ENCODE measurements at places on chromosomes 3 and 15.
A peak's percentile ranks its signal among the peaks of the same experiment; 100 is the strongest.

GRCh38 chr15:57415602-57416001 lies 39.3 kb downstream of the CGNL1 start:
- DNase-seq, result no peak

DNA sequence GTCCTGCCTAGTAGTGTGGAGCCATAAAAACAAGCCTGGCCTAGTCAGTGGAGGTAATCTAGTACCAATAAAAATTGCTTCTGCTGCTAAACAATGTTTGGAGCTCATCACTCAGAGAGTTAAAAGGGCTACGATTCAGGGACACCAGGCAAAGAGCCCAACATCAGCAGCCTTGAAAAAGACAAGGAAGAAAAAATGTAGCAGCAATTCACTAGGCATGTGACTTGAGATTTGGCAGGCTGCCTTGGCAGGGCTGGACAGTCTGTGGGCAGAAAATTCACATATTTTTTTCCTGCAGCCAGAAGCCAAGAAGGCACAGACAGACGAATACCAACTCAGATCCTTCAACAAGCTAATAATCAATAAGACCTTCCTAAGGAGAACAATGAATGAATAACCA lies 47.2 kb downstream of the IGSF11 start:
- peak; percentile 20 for DNase-seq

DNA sequence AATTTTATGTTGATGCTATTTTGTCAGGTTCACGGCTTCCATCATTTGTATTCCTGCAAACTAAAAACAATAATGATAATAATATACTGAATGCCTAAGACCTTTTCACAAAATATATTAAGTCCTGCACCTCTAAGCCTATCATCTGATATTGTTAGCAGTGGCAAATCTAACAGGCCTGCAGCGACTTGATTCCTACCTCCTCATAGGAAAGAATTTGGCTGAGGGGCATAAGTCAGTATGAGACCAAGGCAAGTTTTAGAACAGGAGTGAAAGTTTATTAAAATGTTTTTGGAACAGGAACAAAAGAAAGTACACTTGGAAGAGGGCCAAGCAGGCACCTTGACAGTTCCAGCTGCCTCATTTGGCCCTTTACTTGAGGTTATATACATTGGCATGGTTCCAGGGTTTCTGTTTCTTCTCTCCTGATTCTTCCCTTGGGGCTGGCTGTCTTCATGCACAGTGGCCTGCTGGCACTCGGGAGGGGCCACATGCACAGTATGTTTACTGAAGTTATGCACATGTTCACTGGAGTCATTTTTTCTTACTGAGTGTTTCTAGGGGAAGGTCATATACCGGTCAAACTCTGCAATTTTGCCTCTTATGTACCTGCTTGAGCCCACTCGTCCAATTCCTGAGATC lies 418.1 kb downstream of the EPHA6 start:
- peak; percentile 87 for DNase-seq

DNA sequence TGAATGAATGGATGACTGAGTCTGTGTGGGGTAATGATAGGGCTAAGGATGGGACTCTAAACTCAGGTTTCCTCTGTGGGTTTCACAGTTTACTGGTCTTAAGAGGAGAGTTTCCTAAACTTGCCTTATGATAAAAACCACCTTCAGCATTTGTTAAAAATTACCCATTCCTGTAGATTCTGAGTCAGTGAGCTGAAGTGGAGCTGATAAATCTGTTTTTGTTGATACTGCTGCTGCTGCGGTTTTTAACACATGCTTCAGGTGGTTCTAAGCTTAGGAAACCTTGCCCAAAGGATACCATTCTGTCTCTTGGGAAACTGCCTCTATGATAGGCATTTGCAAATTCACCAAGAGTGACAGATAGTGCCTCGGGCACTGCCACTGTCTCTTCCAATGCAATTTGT lies 52.6 kb downstream of the MECOM start:
- DNase-seq, result no peak

DNA sequence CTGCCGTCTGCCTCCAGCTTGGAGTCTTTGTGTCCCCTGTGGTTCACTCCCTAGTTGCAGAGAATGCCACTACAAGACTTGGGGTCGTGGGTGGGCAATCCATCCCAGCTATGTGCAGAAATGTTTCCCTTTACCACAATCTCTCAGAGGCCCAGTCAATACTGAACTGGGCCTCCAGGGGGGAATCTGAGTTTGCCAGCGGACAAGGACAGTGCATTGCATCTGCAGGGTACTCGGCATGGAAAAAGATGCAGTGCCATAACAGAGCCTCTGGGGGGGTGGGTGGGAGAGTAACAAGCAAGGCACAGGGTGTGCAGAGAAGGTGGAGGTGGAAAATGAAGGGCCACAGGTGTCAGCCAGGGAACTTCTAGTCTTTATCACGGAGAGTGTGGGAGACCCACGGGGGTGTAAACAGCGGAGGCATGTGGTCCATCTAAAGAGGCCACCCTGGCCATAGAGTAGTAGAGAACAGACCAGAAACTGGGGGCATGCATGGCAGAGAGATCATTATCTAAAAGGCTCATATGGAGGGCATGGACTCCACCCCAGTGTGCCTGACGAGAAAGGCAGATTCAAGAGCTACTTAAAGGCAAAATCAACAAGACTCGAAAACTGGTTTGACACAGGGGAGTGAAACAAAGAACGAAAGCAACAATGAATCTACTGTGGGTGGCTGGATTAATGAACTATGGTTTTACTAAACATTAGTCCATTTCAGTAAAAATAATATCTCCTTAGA lies 182.4 kb downstream of the ANXA2 start:
- no peak for DNase-seq

DNA sequence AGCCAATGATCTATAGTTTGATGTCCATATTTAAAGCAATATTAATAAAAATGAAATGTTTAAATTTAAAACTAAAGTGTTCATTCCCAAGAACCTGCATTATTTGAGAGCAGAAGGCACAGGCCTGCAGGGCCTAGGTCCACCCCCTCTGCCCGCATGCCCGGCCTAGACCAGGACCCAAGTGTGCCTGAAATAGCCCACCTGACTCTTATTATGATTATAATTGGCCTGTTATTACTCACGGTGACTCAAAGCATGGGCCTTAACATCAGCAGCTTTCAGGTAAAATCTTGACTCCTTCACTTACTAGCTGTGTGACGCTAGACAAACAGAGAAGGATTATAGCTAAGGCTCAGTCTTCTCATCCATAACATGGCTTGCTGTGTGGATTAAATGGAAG lies 128.8 kb downstream of the PLCL2 start:
- DNase-seq, result no peak

DNA sequence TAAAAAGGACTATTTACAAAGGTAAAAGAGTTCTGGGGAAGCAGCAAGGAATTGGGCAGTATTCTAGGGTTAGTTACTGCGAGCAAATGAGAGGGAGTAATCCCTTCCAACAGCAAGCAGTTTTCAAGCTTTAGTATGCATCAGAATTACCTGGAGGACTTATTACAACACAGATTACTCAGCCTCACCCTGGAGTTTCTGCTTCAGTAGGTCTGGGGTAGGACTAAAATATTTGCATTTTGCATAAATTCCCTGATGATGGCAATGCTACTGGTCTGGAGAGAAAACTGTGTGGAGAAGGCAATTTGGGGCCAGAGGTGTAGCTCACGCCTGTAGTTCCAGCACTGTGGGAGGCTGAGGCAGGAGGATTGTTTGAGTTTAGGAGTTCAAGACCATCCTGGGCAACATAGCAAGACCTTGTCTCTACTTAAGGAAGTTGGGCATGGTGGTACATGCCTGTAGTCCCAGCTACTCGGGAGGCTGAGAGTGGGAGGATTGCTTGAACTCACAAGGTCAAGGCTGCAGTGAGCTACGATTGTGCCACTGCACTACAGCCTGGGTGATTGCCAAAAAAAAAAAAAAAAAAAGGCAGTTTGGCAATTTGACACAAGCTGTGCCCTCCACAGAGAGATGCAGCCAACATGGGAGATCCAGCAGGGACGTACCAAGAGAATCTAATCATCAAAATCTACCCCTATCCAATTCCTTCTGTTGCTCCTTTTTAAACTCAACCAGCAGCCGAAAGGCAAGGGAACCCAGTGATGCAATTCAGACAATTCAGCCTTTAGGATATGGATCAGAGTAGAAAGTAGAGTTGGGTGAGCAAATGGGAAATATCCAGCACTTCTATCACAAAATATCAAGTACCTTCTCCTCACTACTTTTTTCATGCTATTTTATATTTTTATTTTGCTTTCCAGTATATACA lies 27.1 kb upstream of the AP4E1 start:
- DNase-seq, result no peak

- no peak for DNase-seq
Observed at GRCh38 chr3:33941804-33942203, 143.4 kb downstream of the PDCD6IP start.

GRCh38 chr3:32816439-32817256 lies 1.1 kb upstream of the TRIM71 start:
- no peak for DNase-seq

DNA sequence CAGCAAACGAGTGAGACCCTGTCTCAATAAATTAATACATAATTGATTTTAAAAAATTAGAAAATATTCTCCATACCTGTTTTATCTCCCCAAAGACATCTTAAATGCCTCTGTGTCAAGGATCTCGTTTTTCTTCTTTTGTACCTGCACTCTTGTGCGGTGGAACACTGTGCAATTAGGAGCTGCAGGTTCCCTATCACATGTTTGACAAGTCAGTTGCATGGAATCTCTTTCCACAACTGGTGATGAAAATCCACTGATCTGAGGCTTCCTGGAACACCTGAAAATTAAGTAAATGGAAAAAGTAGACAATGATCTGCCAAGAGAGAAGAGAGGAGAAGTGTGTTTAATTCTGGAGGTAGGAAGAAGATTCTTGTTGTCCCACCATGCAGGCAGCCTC lies 3.0 kb upstream of the SNX22 start:
- no peak for DNase-seq

- DNase-seq, result no peak
Observed at GRCh38 chr15:64640146-64640871, 135.1 kb downstream of the RBPMS2 start.

- DNase-seq, result no peak
Observed at GRCh38 chr15:101625980-101626379, 26.2 kb downstream of the TM2D3 start.

GRCh38 chr15:100330221-100330620 lies 11.6 kb downstream of the ADAMTS17 start:
- no peak for DNase-seq

GRCh38 chr15:101689901-101690300 lies 34.4 kb downstream of the TARS3 start:
- no peak for DNase-seq

DNA sequence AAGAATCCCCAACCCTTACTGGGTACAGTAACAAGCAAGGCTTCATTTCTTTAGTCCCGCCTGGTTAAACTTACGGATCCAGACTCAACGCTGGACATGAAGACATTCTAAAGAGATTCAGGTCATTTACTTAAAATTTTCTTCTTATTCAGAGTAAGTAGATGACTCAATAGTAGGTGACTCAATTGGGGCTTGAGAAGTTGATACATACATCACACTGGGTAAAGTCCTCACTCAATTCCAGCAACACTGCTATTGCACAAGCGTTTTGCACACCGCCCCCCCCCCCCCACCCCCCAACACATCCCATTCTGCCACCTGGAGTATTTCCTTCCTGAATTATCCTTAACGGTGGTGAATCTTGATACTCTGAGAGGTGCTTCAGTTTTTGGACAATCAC lies 610.0 kb downstream of the FOXP1 start:
- DNase-seq, result no peak
